Activated T-cell treated with anti-CD3 and anti-CD28 coated beads, Interleukin-2, amount 50 U/mL, for 24 hours (primary cell): ENCODE measurements at places on chromosomes 7 and 10.
A peak's percentile ranks its signal among the peaks of the same experiment; 100 is the strongest.

- H3K4me3 ChIP-seq, result peak overlapping the region; percentile 73
- peaks cover 22% of the 10 kb centered on the region for H3K4me1 ChIP-seq
- peaks cover 40% of the 10 kb centered on the region for H3K27me3 ChIP-seq
Measured at GRCh38 chr7:94656925-94657731, 1.2 kb upstream of the SGCE start.

DNA sequence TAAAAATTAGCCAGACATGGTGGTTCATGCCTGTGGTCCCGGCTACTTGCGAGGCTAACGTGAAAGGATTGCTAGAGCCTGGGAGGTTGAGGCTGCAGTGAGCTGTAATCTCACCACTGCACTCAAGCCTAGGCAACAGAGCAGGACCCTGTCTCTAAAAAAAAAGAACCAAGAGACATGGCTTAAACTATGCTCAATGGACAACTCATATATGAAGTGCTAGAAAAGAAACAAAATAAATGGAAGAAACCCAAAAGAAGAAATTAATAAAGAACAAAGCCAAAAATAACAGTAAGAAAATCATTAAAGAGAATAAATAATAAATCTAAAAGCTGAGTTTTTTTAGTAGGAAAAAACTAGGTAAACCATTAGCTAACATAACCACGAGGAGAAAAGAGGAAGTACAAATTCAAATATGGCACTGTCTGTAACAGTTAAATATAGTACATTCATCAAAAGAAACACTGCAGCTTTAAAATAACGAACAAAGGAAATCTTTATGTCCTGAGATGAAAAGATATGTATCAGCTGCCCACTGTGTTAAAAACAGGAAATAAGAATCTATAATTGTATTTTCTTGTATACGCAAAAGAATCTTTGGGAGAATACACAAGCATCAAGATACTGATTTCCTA lies 48.7 kb downstream of the UPF2 start:
- DNase-seq, result no peak
- H3K4me3 ChIP-seq, result no peak overlapping the region
- H3K27me3 ChIP-seq, result no peaks in the 10 kb centered on the region

- no peak overlapping the region for H3K4me3 ChIP-seq
- peak overlapping the region; percentile 96 for H3K27ac ChIP-seq
- no peak for DNase-seq
- peaks cover 2% of the 10 kb centered on the region for H3K27me3 ChIP-seq
- peaks cover 54% of the 10 kb centered on the region for H3K4me1 ChIP-seq
Measured at GRCh38 chr7:106486331-106486730, 174.6 kb downstream of the CCDC71L start.

GRCh38 chr7:18384491-18385143 lies 110.9 kb upstream of the HDAC9 start:
- H3K4me3 ChIP-seq, result no peak overlapping the region
- H3K36me3 ChIP-seq, result no peaks in the 10 kb centered on the region
- no peaks in the 10 kb centered on the region for H3K27me3 ChIP-seq
- no peaks in the 10 kb centered on the region for H3K4me1 ChIP-seq
- no peak overlapping the region for H3K27ac ChIP-seq

- DNase-seq, result no peak
- no peak overlapping the region for H3K27ac ChIP-seq
- H3K4me3 ChIP-seq, result no peak overlapping the region
- H3K27me3 ChIP-seq, result no peaks in the 10 kb centered on the region
- H3K4me1 ChIP-seq, result no peaks in the 10 kb centered on the region
Measured at GRCh38 chr7:106614751-106615150, 46.2 kb downstream of the CCDC71L start.

- H3K36me3 ChIP-seq, result no peaks in the 10 kb centered on the region
- no peaks in the 10 kb centered on the region for H3K27me3 ChIP-seq
- DNase-seq, result no peak
- no peak overlapping the region for H3K27ac ChIP-seq
- no peaks in the 10 kb centered on the region for H3K4me1 ChIP-seq
Measured at GRCh38 chr7:146701166-146701565, 584.6 kb downstream of the CNTNAP2 start.

GRCh38 chr7:107891636-107892366 lies 818 bp downstream of the DLD start:
- peaks cover 50% of the 10 kb centered on the region for H3K4me1 ChIP-seq
- peak overlapping the region; percentile 91 for H3K4me3 ChIP-seq
- DNase-seq, result no peak
- peaks cover 54% of the 10 kb centered on the region for H3K36me3 ChIP-seq
- H3K27me3 ChIP-seq, result no peaks in the 10 kb centered on the region

DNA sequence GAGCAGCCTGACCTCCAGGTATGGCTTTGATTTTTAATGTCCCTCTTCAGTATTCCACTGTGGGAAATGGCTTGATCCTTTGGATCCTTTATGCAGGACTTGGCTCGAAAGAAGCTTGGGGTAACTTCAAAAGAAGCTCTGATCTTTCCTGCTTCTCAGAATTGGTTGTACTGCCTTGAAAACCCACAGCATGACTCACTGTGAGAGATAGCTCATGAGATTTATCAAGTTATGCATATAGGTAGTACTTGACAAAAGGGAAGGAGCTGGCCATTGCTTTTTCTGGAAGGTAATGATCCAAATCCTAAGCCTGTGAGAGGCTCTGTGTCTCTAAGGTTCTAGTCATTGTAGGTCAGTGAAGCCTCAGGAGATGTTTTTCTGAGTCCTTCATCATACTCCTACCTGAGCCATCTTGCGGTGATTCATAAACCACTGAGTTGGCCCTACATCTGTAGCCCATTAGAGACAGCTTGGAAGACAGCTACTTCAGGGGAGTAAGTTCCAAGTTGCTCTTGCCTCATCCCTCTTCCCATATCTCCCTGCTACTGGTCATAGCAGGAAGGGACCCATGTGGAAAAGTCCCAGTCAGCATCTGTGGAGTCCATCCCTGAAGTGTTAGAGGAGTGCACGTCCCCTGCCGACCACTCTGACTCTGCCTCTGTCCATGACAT lies 36.7 kb upstream of the NFKB2 start:
- no peak overlapping the region for H3K4me3 ChIP-seq
- peak overlapping the region; percentile 86 for H3K27ac ChIP-seq
- H3K36me3 ChIP-seq, result peaks cover 95% of the 10 kb centered on the region
- H3K27me3 ChIP-seq, result no peaks in the 10 kb centered on the region

DNA sequence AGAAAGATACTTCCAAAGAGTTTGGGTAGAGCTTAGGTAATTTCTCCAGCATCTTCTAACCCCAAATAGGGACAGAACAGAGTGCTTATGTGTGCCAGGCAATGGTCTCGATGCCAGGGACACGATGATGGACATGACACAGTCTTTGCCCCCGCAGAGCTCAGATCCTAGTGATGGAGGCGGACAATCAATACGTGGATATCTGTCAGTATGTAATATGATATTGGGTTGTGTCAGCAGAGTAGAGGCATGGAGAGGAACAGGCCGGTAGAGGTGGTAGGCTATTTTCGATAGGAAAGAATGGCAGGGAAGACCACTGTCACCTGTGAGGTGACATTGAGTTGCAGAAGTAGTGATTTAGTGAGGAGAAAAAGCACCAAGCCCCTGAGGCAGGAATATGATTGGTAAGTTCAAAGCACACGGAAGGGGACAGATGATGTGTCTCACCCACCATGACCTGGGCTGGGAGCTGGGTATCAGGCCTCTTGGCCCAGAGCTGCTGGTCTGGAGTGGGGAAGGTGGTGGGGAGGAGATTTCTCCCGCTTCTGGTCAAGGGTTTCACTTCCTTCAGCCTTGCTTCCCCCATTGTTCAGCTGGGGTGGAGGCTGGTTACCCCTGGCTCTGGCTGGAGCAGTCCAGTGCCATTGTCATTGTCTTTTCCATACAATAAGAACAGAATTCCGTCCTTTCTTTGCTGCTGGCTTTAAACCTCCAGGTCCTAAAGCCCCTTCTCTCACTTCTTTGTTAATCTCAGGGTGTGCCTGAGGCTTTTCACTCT lies 36.0 kb upstream of the SRGN start:
- no peaks in the 10 kb centered on the region for H3K36me3 ChIP-seq
- no peak for DNase-seq

GRCh38 chr7:117686311-117686935 lies 186.8 kb downstream of the CTTNBP2 start:
- no peak overlapping the region for H3K4me3 ChIP-seq
- H3K4me1 ChIP-seq, result no peaks in the 10 kb centered on the region
- DNase-seq, result no peak
- H3K27ac ChIP-seq, result no peak overlapping the region
- no peaks in the 10 kb centered on the region for H3K27me3 ChIP-seq

- H3K4me1 ChIP-seq, result no peaks in the 10 kb centered on the region
- H3K36me3 ChIP-seq, result no peaks in the 10 kb centered on the region
- no peak for DNase-seq
- peaks cover 16% of the 10 kb centered on the region for H3K27me3 ChIP-seq
Measured at GRCh38 chr7:152710153-152710442, 34.2 kb upstream of the XRCC2 start.

DNA sequence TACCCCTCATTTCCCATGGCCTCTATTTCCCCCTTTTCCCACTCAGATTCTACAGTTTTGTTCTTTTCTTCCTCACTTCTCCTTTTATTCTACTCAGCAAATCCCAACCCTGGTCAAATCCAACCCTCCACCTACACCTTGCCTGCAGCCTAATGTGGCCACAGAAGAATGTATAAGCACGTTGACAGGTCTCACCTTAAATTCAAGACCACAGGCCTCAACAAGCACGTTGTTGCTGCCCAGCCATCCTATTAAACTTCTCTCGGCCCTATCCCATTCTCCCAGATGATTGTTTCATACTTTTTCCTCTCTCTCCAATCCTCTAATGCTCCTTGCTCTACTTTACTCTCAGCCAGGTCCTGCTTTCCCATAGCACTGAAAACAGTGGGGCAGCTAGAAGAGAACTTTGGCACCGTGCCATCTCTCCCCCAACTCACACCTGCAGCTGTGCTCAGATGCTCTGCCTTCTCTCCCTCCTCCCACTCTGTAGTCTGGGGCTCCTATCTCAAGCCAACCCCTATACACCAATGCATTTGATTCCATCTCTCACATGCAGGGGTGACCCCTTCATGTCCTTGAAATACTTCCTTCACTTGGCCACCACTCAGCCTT lies 6.8 kb upstream of the EIF3A start:
- H3K4me1 ChIP-seq, result peaks cover 21% of the 10 kb centered on the region
- H3K27ac ChIP-seq, result no peak overlapping the region
- no peaks in the 10 kb centered on the region for H3K27me3 ChIP-seq
- no peak for DNase-seq
- no peak overlapping the region for H3K4me3 ChIP-seq
- H3K36me3 ChIP-seq, result peaks cover 1% of the 10 kb centered on the region

DNA sequence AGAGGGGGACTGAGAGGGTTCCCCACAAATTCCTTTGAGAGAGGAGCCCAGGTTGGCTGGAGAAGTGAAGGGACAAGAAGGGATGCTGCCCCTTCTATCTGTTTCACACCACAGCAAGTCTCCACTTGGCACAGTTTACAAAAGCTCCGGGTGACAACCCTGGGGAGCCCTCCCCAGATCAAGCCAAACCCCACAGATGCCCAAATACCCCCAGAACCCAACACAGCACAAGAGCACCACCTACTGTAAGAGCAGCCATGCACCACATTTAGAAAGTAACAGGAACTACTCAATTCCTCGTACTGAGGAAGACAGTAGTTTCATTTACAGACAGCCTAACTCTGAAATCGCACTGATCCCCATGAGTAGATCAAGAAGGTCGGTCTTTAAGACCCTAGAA lies 67.8 kb upstream of the ATP6V0A4 start:
- H3K4me1 ChIP-seq, result peaks cover 26% of the 10 kb centered on the region
- H3K4me3 ChIP-seq, result no peak overlapping the region
- DNase-seq, result no peak
- H3K27ac ChIP-seq, result no peak overlapping the region
- H3K27me3 ChIP-seq, result no peaks in the 10 kb centered on the region
- no peaks in the 10 kb centered on the region for H3K36me3 ChIP-seq

- no peak overlapping the region for H3K4me3 ChIP-seq
- DNase-seq, result no peak
- no peaks in the 10 kb centered on the region for H3K27me3 ChIP-seq
- no peak overlapping the region for H3K27ac ChIP-seq
- peaks cover 35% of the 10 kb centered on the region for H3K4me1 ChIP-seq
Measured at GRCh38 chr10:72132854-72133253, 44.5 kb upstream of the SPOCK2 start.

- no peak for DNase-seq
- peaks cover 9% of the 10 kb centered on the region for H3K36me3 ChIP-seq
- H3K4me3 ChIP-seq, result no peak overlapping the region
- peaks cover 73% of the 10 kb centered on the region for H3K4me1 ChIP-seq
- H3K27ac ChIP-seq, result peak overlapping the region; percentile 13
Measured at GRCh38 chr7:143256325-143256724, 6.9 kb upstream of the GSTK1 start.

DNA sequence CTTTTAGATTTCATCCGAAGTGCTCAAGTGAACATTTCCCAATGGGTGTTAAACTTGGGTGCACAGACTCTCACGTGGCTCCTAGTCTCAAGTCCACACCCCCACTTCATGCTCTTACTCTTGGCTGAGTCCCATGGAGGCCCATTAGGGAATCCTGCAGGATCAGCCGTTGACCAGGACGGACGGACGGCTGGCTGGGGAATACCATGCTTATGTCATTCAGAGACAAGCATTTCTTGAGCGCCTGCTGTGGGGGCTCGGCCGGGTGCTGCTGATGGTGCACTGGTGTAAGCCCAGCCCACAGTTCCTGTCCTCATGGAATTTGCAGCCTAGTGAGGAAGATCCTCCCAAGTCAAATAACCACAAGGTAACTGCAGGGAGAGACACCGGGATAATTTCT lies 44.7 kb downstream of the PITRM1 start:
- peaks cover 3% of the 10 kb centered on the region for H3K4me1 ChIP-seq
- no peak for DNase-seq
- no peaks in the 10 kb centered on the region for H3K27me3 ChIP-seq

DNA sequence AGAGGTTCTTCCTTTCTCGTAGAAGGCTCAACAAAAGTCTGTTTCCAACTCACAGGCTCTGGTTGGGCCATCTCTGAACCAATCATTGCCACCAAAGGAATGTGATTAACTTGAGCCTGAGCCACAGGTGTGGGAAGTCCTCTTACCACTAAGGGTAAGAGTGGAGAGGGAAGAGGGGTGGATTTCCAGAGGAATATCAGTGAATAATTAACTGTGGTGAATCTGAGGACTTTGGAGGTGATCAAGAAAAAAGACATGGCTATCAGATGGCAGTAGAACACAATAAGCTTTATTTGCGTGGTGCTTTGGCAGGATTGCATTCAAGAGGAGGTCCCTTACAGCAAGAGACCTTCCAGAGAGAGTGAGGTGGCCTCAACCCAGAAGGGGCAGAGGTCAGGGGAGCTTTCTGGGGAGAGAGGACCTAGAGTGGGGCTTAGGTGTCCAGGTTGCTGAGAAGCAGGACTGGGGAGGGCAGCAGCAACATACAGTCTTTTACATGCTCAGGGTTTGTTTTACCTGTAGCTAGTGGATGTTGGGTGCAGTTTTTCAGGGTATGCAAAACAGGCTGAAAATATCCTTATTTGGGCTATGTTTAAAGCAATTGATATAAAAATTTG lies 61.4 kb downstream of the BBS9 start:
- DNase-seq, result no peak
- H3K27ac ChIP-seq, result peak overlapping the region; percentile 66
- H3K27me3 ChIP-seq, result no peaks in the 10 kb centered on the region
- no peak overlapping the region for H3K4me3 ChIP-seq
- no peaks in the 10 kb centered on the region for H3K36me3 ChIP-seq
- H3K4me1 ChIP-seq, result peaks cover 15% of the 10 kb centered on the region

- no peak for DNase-seq
- H3K4me1 ChIP-seq, result peaks cover 80% of the 10 kb centered on the region
- H3K36me3 ChIP-seq, result peaks cover 74% of the 10 kb centered on the region
- no peaks in the 10 kb centered on the region for H3K27me3 ChIP-seq
Measured at GRCh38 chr7:6382817-6383216, 64.9 kb downstream of the DAGLB start.

- H3K27me3 ChIP-seq, result peaks cover 3% of the 10 kb centered on the region
- H3K27ac ChIP-seq, result no peak overlapping the region
- DNase-seq, result no peak
- no peaks in the 10 kb centered on the region for H3K36me3 ChIP-seq
- no peak overlapping the region for H3K4me3 ChIP-seq
Measured at GRCh38 chr7:123784263-123784662, 35.5 kb upstream of the WASL start.
